ENCODE measurements at places on chromosomes 6 and 20. TPM values are rescaled to one million over a fixed set of nuclear protein-coding genes. Genes with fewer than 3 reads are reported as not detected.

Gene PI16
- total RNA-seq: 28.2 TPM

Gene ADGRF4
- total RNA-seq: 0.26 TPM

Gene MATN4
- total RNA-seq: not detected

Gene EFCAB8
- not detected for total RNA-seq

Gene OR2B6
- total RNA-seq: not detected

Gene SLC2A10
- total RNA-seq: 5.6 TPM

Gene SLCO4A1
- 35.5 TPM for total RNA-seq

DNA sequence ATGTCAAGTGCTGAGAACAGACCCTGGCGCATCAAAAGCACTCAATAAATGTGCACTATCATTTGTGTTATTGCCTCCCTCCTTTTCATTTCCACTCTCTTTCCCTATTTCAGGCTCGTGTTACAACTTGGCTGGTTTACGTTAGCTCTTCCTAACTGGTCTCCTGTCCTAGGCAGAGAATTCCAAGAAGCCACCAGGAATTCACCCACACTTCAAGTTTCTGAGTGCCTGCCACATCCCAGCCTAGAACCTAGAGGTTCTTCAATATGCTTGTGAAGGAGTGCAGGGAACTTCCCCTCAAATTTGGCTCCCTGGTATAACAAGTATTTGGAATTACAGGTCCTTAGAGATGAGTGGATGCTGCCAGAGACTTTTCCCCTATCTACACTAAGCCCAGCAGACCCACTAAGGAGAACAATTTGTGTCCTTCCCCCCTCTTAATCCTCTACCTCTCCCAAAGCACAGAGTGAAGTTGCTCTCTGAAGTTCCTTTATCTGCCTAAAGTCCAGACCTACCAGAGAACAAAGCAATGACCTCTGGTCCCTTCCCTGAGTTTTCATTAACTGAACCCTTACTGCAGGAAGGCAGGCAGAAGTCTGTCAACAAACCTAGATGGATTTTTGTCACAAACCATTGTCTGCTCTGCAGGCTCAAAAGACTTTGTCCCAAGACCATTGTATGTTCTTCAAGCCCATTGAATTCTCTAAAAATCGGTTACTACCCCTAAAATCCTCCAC is 201.6 kb upstream of the JARID2 start:
- no peak for DNase-seq

- peak; percentile 90 for DNase-seq
These were observed 227.6 kb upstream of the PRSS16 start for GRCh38 chr6:27019651-27020552.

- no peak for DNase-seq
These were observed 407.0 kb upstream of the SOX4 start for GRCh38 chr6:21186479-21187055.

DNA sequence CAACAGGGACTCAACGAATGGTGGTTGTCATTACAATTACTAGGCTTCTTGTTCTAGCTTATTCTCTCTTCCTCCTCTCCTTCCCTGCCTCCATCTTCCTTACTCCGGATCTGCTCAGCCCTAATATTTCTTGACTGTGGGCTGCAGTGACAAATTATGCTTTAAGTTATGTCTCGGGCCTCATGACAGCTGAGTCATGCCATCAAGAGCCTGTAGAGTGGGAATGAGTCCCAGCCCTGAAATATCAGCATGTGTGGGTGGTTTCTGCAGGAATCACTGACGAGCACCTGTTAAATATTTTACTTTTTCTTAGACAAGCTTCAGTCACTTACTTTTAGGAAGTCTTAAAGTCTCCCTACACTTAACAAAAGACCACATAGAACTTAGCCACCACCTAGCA is 83.1 kb upstream of the CBLN4 start:
- no peak for DNase-seq

DNA sequence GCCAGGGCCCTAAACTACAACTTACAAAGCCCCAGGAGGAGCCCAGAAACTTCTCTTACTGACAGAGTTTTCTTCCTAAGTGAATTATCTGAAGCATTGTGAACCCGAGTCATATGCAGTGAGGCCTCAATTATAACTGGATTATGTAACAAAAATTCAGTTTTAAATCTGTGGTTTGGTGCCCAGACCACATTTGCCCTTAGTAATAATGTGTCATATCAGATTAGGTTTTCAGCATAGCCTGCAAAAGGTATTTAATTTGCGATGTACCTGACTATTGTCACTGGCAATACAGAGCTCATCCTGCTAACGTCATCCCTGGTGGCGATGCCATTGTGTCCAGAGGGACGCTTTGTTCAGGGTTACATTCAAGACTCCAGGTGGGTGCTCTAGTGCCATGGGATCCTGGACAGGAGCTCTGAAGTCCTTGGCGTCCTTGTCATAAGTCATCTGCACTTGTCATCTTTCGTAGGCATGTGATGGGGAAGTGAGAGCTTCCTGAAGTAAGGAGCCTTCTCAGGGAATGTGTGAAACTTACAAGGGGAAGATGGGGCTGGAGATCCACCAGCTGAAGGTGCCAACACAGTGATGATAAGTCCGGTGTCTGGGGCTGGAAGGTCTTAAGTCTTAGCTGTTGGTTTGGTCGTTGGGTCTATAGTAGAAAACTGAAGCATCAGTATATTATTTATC is 65.1 kb downstream of the HIVEP1 start:
- no peak for DNase-seq

DNA sequence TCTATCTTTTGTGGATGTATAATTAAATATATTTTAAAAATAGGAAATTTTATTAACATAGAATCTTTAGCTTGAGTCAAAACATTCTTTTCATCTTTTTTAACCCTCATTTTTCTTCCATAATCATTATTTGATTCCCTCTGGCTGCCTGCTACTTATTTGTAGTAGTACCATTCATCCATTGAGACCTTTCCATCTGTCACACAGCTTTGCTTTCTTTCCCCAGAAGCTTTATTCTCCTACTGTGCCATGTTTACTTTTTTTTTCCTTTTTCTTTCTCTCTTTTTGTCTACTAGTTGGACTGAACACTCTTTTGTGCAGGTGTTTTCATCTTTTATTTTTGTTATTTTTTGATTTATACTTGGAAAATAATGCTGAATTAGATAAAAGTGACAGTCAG is 522.6 kb upstream of the MMS22L start:
- no peak for DNase-seq

DNA sequence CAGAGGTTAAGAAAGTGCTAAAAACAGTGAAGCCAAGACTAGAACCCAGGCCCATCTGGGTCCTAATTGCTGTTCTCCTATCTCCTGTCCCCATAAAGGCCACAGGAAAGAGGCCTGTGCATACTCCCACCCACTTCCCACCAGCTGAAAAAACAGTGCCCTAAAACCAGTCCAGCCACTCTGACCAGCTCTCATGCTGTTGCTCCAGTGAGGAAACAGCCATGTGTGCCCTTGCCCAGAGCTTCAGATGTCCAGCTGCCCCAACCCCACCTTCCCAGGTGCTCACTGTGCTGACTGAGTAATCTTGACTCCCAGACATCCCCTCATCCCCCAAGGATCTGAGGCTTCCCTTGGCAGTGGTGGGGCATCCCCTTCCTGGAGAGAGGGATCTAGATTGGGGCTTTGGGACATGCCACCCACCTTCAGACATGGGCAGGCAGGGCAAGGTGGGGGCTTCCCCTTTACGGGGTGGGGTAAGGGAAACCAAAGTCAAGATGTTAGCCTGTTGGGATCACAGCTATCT is 28.7 kb downstream of the KCNK5 start:
- no peak for DNase-seq

GRCh38 chr6:39577446-39578165 is 147.6 kb downstream of the KIF6 start:
- no peak for DNase-seq

- DNase-seq: peak; percentile 35
These were observed 33.9 kb downstream of the SLC17A4 start for GRCh38 chr6:25788305-25788922.

DNA sequence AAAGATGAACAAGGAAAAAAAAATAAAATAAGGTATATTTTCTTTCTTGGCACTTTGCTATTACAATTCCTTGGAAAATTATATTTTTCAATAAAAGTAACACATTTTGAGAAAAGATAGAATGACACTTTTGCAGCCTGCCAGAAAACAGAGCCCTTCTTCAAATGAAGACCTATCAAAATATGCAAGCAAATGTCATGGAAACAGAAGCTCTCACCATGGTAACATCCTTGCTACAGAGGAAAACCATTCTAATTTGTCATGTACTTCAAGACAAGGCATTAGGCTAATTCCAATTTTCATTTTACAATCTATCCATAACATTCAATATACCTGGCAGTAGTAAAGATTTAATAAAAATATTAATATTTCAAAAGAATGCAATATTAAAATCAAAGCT is 177.9 kb downstream of the RNGTT start:
- DNase-seq: no peak

DNA sequence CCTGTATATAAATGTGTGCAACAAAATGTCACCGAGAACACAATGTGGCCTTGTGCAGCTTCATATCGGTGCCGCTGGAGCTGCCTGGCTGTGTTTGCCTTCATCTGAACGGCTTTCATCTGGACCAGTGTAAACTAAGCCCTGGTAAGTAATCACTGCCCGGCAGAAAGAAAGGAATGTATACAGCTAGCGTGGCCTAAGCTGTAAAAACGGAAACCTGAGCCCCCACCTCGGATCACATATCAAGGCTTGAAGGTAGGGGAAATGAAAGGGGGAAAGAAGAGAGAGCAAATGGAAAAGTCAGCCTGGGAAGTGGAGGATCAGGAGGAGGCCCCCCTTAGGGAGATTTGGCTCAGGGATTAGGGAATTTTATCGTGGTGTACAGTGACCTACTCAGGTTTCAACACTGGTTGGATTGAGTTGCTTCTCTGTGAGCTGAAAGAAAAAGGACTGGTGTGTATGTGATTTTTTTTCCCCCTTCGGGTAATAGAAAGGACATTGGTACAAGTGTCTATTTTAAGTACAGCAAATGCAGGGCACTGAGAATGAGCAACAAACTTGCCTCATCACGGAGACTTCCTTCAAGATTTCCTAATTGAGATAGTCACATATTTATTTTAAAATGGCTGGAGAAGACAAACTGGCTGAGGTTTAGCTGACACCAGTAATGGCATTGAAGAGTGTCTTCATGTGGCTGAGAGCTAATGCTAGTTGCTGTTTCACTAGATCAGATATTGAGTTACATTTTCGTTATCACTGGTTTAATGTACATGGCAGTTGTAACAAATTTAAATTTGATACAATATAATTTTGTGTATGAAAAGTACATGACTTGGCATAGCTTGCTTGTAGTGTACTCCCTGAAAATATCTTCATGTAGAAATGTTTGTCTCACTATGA is 3.5 kb downstream of the SOBP start:
- no peak for DNase-seq

- no peak for DNase-seq
These were observed 184.3 kb upstream of the OLIG3 start for GRCh38 chr6:137678451-137678850.

DNA sequence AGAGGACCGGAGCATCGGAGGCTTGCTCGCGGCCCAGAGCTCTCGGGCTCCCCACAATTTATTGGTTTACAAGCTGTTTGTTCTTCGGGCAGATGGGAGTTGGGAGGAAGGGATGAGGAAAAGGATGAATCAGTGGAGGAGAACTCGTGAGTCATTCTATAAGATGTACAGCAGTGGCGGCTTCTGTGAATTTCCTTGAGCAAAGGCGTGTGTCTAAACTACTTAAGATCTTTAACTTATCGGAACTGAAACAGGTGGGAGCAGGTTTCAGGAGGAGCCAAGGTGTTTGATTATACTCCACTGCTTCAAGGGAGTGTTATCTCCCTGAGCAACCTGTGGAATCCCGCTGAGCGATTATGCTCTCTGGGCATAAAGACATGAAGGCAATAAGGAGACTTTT is 50.5 kb upstream of the IBTK start:
- no peak for DNase-seq

DNA sequence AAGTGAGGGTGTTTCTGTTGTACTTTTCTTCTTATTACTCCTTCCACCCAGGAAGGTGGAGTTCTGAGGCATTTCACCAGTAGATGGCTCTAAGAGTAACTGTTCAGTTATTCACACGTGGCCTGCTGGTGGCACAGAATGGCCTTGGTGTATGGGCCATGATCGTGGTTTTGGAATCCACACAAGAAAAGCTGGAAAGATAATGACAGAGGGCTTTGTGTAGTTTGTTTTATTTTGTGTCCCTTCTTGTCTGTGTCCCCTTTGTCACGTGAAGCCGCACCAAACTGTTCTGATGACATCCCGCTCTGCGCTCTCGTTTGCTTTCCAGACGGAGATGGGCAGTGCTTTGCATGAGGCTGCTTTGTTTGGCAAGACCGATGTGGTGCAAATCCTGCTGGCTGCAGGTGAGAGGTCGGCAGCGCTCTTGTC is 93.4 kb downstream of the ANKS1A start:
- DNase-seq: no peak

- peak; percentile 58 for DNase-seq
These were observed 87.2 kb downstream of the FKBP5 start for GRCh38 chr6:35601331-35602132.

DNA sequence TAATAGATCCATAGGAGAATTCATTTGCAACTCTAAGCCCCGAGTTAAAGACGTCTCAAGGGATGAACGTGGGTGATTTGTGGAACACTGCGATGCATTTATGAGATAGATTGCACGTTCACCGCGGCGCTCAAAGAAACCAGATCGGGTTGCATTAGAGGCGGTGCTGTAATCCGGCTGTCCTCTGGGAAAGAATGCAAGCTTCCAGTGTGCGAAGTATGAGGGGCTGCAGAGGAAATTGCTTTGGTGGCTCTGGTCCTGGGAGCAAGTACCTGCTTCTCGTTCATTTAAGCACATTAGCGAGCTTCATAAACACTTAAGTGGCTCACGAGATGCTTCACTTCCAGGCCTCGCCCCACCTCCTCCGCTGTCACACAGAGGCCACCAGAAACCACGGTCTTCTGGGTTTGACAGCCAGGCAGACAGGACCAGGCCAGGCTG is 182.3 kb downstream of the CDH4 start:
- no peak for DNase-seq

GRCh38 chr6:4656106-4656505 is 120.1 kb upstream of the CDYL start:
- DNase-seq: no peak

- no peak for DNase-seq
These were observed 402.2 kb upstream of the HTR1E start for GRCh38 chr6:86535100-86535499.

- DNase-seq: no peak
These were observed 363.3 kb downstream of the KIF16B start for GRCh38 chr20:16209951-16210361.

GRCh38 chr6:129251669-129252376 is 368.9 kb downstream of the LAMA2 start:
- DNase-seq: no peak

Measured in left cardiac atrium (tissue), 4 donors.